ENCODE measurements at places on chromosomes 7 and 10. TPM values are rescaled to one million over a fixed set of nuclear protein-coding genes. Genes with fewer than 3 reads are reported as not detected.

The CTAGE6 gene
- total RNA-seq, result 1.2 TPM

The SLC16A9 gene
- total RNA-seq, result 1.5 TPM

The GTF2IRD1 gene
- 5.6 TPM for total RNA-seq

The PRPS1L1 gene
- not detected for total RNA-seq
